ENCODE measurements at places on chromosomes 16 and 17.

- no peak for DNase-seq
Observed at GRCh38 chr17:43689814-43690213, 28.1 kb upstream of the MEOX1 start.

DNA sequence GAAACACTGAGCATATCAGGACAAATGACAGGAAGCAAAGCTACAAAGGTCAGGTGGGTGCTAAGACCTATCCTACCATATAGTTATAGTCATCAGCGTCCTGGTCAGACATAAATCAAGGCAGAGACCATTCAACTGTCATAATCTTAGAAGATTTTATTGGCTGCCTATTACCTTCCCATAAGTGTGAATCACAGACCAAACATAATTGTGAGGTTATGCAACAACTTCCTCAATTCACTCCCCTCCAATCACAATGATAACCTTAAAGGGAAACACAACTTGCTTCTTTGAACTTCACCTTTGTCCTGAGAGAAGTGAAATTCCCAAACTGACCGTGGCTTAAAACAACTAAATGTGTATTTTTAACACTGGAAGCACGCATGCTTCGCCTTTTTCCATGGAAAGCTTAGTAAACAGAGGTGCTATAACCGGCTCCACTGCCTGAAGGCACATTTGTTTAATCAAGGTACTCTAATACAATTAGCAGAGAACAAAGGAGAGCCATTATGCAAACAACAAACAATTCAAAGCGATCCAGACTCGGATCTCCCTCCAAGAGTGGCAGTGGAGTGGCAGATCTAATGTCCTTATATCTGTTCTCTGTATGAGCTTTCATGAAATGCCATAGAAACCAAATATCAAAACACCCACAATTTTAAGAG, 84.9 kb downstream of the TMEM114 start:
- DNase-seq, result no peak

DNA sequence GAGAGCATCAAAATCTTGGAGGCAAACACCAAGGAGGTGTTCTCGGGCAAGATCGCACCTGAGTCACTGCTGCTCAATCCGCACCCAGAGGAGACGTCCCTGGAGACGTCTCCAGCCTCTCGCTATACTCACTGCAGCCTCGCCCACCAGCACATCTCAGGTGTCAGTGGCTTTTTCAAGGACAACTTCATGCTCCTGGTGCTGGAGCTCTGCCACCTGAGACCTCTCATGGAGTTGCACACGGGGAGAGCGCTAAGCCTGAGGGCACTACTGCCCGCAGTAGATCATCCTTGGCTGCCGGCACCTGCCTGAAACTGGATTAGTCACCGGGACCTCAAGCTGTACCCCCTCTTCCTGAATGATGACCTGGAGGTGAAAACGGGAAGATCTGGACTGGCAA, 2.6 kb upstream of the MBTPS1 start:
- no peak for DNase-seq

DNA sequence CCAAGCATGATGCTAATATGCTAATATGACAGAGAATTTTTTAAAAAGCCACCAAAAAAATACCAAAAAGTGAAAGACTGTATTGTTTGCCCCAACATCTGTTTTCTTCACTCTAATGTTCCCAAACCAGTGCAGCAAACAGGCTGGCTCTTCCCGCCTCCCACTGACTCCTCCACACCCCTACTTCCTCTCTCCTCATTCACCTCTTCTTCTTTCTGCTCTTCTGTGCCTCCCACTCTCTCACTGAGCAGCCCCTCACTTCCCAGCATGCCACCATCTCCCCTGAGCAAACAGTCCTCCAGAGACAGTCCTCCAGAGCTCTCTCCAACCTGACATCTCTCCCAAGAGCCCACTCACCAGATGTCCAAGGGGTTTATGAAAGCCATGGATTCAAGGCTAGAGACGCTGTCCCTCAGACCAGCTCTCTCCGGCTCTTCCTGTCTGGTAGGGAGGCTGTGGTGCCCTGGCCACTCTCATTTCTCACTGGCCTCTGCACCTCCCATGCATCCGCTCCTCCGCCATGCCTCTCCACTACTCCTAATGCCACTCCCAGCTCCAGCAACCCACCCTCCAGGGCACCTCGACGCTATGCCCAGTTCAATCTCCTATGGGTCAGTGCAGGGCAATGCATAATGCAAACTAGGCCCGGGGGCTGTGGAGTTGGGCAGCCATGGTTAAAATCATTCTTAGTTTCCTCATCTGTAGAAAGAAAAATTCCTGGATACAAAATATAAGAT, 52.9 kb downstream of the ANKRD11 start:
- no peak for DNase-seq

- DNase-seq, result no peak
Observed at GRCh38 chr16:57146735-57147134, 39.1 kb downstream of the PSME3IP1 start.

- no peak for DNase-seq
Observed at GRCh38 chr17:69050999-69051775, 9.5 kb downstream of the ABCA9 start.

DNA sequence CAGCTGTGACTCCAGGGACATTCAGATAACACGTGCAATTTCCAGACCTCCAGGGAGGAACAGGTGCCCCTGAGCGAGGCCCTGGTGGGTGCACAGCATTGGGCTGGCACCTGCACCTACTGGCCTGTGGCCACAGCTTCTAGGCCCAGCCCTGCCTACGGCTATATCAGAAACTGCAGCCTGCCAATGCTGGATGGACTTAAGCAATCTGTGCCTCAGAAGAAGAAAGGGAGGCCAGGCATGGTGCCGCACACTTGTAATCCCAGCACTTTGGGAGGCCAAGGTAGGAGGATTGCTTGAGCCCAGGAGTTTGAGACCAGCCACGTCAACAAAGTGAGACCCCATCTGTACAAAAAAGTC, 12.4 kb downstream of the PITPNM3 start:
- DNase-seq, result no peak

- no peak for DNase-seq
Observed at GRCh38 chr16:24776501-24777220, 47.2 kb downstream of the TNRC6A start.

DNA sequence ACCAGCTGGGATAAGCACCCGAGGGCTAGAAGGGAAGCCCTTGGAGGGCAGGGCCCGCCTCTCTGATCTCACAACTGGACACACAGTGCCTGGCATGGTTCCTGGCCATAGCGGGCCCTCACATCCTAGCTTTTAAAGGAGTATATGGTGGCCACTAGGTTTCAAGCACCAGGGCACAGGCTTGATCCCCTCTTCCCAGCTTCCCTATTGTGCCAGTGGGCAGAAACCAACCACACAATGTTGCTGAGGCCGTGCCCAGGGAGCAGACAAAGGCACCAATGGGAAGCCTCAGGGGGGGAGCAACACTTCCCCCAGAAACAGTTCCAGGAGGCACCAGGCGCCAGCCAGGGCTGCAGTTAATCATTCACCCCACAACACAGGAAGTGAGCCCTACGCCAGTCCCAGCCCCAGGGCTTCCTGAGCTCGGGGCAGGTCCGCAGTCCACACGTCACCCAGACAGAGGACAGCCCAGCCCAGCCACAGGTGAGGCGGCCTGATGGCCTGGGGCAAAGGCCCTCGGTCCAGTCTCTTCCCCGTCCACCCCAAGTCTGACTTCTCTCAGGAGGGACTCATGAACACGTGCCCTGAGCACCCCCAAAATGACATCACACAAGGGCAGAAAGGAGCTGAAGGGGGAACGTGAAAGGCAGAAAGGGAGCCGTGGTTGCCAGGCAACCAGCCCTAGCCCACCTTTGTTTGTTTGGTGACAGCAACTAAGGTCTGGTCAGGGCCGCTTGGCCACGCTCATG, 12.8 kb downstream of the SMIM5 start:
- no peak for DNase-seq

GRCh38 chr17:14454746-14455145, 153.9 kb downstream of the HS3ST3B1 start:
- DNase-seq, result no peak
